ENCODE measurements at places on chromosomes 3 and 15.
A peak's percentile ranks its signal among the peaks of the same experiment; 100 is the strongest.

- no peak for DNase-seq
Measured at GRCh38 chr3:16349986-16350596, 85.1 kb downstream of the OXNAD1 start.

- DNase-seq: peak; percentile 51
Measured at GRCh38 chr3:185253645-185254410, at the start of gene EHHADH. EHHADH (minus strand) TSS chr3:185254049; CDS start chr3:185254022, 27 bp downstream.

- DNase-seq: no peak
Measured at GRCh38 chr15:71237456-71238188, 122.4 kb downstream of the THSD4 start.

DNA sequence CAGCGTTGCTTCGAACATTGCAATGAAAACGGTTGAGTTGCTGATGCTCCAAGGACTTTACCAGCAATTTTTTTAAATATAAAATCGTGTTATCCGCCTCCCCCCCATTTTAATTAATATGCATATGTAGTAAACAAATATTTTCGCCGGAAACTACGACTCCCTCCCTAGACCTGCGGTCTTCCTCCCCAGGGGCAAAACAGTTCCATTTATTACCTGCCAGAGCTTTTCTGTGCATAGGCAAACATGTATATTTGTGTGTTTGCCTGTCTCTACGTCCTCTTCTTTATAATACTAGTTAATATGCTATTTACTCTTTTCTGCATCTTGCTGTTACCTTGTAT is 593 bp upstream of the RSL24D1 start:
- DNase-seq: no peak

- no peak for DNase-seq
Measured at GRCh38 chr3:112056451-112056929, 22.0 kb downstream of the TMPRSS7 start.

GRCh38 chr15:20645956-20646355 is 104.4 kb upstream of the GOLGA6L6 start:
- DNase-seq: no peak

- DNase-seq: no peak
Measured at GRCh38 chr3:16456784-16457415, 56.6 kb downstream of the RFTN1 start.

DNA sequence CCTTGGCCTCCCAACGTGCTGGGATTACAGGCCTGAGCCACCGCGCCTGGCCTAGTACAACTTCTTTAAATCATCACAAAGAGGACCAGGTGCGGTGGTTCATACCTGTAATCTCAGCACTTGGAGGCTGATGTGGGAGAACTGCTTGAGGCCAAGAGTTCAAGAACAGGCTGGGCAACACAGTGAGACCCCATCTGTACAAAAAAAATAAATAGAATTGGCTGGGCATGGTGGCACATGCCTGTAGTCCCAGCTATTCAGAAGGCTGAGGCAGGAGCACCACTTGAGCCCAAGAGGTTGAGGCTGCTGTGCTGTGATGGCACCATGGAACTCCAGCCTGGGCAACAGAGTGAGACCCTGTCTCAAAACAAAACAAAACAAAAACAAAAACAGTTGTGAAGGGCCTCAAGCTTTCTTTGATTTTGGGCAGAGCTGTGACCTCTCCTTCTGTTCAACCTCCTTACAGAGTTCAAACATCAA is 5.9 kb downstream of the RMDN3 start:
- DNase-seq: no peak

GRCh38 chr15:101122266-101122665 is 129.6 kb downstream of the CHSY1 start:
- DNase-seq: no peak

DNA sequence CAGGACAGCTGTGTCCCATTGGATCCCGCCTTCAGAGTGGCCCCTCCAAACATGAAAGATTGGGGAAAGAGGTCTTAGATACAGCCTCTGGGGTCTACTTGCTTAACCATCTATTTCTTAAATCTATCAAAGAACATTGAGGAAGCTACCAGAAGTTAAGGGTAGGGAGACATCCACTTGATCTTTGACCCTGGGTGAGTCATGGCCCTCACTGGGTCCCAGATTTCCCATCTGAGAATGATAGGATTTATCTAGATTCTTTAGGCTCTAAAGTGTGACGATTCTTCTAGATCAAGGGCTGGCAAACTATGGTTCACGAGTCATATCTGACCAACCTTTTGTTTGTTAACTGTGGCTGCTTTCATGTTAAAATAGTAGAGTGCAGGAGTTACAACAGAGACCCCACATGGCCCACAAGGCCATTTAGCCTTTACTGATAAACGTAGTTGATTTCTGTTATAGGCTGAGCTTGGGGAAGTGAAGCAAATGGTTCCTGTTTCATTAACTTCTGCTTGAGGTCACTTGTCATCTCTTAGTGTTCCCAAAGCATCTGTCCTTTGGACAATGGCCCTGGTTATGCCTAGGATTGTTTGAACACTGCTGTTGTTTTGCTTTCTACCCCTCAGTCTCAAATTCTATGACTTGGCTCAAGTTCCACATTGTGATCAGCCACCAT is 8.0 kb downstream of the MUC13 start:
- DNase-seq: no peak
